ENCODE measurements at places on chromosomes 2 and 18. TPM values are rescaled to one million over a fixed set of nuclear protein-coding genes. Genes with fewer than 3 reads are reported as not detected.

GRCh38 chr2:10721396-10722251 is at the start of gene ATP6V1C2:
TSS of gene ATP6V1C2 (plus strand) at chr2:10721630. CDS start at chr2:10722850, 1,220 bp downstream.
- no peak for DNase-seq

The REEP1 gene
- total RNA-seq = 90.1 TPM

DNA sequence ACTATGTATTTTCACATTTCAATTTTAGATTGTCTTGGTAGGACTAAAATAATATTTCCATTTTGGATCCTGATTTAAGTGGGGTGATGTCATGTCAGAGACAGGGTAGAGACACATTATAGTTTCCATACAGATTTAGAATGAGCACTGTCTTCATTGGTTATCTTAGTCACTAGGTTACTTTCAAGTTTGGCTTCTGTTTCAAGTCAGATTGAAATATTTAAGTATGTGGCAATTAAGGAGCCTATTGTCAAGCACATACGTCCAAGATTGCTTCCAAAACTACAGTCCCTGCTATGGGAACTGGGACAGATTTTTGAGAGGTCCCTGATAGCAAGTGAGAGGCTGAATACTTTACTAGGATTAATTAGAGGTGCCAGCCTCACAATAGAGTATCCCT is 89.2 kb upstream of the FAM117B start:
- DNase-seq = no peak

GRCh38 chr2:222859786-222860612 is 837 bp upstream of the ACSL3 start:
- peak; percentile 55 for DNase-seq

DNA sequence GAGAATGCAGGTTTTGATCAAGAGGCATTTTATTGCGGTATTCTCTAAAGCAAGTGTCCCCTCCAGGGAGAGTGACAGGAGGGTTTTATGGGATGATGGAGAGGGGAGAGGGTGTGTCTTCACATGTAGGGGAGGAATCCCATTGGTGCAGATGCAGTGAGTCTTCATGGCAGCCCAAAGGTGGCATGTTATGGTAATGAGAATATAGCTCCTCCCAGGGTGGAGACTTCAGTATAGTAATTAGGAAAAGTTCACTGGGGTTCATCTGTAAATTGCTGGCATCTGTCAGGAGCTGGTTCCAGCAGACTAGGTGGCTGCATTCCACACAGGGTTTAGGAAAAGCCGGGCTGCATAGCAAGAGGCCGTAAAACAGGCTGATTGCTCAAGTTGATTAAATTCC is 230.7 kb upstream of the CCDC68 start:
- DNase-seq = no peak

- no peak for DNase-seq
Measured at GRCh38 chr18:77567205-77567604, 317.6 kb downstream of the GALR1 start.

- no peak for DNase-seq
Measured at GRCh38 chr2:119136093-119136492, 22.5 kb downstream of the C1QL2 start.

DNA sequence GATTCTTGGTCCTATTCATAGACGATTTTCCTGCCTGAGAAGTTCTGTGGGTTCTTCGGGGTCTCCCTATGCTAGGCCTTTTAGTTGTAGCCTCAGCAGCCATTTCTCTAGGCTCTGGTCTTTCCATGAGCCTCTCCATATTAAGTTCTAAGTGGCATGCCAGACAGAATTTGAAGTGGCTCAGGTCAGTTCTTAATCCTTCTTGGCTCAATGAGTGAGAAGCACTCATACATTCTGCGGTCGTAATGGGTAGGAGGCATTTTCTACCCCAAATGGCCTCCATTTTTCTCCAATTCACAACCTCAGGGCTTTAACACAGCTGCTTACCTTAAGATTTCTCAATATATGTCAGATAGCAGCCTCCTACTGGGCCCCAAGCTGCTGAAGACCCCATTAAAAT is 405.3 kb upstream of the GALNT5 start:
- no peak for DNase-seq

- no peak for DNase-seq
Measured at GRCh38 chr18:39200153-39200552, 1634.6 kb upstream of the CELF4 start.

The IHH gene
- total RNA-seq = not detected

DNA sequence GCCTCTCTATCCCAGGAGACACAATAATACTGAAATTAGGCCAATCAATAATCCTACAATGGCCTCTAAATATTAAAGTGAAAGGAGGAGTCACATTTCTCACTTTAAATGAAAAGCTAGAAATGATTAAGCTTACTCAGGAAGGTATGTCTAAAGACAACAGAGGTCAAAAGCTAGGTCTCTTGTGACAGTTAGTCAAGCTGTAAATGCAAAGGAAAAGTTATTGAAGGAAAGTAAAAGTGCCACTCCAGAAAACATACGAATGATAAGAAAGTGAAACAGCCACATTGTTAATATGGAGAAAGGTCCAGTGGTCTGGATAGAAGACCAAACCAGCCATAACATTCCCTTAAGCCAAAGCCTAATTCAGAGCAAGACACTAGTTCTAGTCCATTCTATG is 9.5 kb downstream of the SESTD1 start:
- no peak for DNase-seq

GRCh38 chr2:85524336-85524908 is 14.5 kb upstream of the MAT2A start:
- DNase-seq = peak; percentile 21

- DNase-seq = no peak
Measured at GRCh38 chr2:234273887-234274584, 222.8 kb downstream of the ARL4C start.

DNA sequence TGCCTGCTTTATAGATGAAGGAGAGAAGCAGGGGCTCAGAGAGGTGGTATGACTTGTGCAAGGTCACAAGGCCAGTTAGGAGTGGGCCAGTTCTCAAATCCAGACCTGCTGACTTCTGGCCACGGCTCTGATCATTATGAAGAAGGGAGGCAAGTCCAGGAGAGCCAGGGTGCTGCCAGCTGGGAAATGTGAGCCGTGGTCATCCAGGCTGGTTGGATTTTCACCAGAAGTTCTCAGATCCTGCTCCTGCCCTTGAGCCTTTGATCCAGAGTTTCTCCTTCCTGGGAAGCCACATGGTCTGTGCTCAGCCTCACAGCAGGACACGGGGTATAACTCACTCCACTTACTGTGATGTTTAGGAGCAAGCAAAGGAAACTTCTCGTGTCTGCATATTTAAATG is 239.9 kb downstream of the KLHL29 start:
- DNase-seq = no peak

DNA sequence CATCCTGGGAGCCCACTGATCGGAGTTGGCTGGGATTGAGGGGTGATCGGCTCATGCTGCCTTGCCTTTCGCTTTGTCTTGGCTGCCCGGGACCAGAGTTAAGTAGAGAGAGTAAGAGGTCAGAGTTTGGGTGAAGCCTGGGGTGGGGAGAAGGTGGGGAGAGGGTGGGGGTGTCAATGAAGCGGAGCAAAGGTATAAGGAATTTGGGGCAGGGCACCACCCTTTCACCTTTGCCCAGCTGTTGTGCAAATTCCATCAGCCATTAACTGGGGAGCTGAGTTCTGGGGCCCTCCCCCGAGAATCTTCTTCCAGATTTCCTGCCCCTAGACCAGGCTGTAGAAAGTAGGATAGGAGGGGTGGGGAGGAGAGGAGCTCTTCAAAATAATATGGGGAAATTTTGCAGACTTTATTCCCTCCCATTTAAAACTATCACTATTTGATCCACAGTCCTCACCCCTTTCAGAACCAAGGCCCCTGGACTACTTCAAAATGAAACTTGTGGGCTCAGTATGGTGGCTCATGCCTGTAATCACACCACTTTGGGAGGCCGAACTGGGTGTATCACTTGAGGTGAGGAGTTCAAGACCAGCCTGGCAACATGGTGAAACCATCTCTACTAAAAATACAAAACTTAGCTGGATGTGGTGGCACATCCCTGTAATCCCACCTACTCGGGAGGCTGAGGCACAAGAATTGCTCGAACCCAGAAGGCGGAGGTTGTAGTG is at the start of gene SLC23A3:
Gene SLC23A3, minus strand, starts transcription at position 100 of the 725 bp plus-strand sequence. Its CDS starts 45 bp downstream, at position 55.
- no peak for DNase-seq

GRCh38 chr18:77178559-77178958 is 46.0 kb upstream of the MBP start:
- DNase-seq = peak; percentile 33

The TIMM21 gene
- total RNA-seq = 29.6 TPM

- peak; percentile 64 for DNase-seq
Measured at GRCh38 chr18:26436176-26437051, 111.9 kb downstream of the KCTD1 start.

- DNase-seq = no peak
Measured at GRCh38 chr2:115650827-115651226, 1208.4 kb downstream of the DPP10 start.

DNA sequence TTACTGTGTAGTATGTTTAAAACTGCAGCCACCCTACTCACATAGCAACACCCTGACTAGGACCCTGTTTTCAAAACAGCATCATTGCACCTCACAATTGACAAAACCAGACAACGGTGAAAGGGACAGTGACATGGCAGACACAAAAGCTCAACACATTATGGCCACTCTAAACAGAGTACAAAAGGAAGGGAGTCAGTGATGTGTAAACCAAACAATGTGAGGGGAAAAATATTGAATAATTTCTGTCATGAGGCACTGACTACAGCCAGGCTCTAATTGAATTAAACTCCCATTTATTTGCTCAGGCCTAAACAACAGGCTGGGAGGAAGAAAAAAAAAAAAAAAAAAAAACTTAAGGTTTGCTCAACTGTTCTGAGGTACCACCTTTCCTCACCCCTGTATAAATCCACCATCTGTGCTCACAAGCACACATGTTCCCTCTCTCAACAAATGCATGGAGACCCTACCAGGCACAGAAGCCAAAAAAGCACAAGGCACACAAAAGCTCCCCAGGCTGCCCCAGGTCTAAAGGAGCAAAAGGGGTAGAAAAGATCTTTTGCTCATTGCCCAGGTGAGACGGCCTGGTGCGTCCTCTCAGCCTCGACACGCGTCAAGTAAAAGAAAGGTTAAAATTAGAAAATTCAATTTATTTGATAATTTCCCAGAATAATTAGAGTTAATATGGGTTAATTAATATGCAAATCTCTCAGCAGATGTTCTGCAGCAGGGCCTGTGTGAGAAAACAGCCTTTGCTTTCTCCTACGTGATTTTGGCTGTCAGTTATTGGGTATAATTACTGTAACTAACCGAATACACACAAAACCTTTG is 80.9 kb downstream of the ZEB2 start:
- no peak for DNase-seq

DNA sequence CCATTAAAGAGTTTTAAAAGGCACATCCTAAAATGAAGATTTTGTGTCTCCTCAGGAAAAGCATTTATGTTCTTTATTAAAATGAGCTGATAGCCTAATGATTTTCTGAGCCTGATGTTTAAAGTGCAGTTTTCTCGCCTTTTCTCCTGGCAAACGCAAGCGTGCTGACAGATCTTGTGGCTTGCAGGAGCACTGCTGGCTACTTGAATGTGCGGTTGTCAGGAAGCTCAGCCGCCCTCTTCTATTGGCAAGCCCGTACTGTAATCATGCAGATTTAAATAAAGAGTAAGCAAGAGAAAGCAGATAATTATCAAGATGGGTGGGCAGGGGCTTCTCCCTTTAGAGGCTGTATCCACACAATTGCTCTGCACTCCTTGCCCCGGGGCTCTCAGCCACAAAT is 139.5 kb upstream of the SPHKAP start:
- DNase-seq = no peak

The MRO gene
- not detected for total RNA-seq

DNA sequence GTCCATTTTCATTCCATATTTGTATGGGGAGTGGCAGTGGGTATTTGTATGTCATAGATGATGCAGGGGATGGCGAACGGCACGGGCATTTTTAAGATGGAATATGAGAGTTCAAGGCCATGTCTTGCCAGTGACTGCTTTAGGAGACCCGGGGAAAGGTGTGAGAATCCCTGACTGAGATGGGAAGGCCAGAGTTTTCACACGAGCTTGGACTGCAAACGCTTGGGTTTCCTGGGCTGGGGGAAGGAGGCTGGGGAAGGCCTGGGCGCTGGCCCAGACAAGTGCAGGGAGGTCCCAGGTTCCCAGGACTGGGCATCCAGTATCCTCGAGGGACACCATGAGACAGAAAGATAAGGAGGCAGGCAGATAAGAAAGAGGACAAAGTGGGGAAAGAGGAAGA is 35.2 kb downstream of the CNGA3 start:
- DNase-seq = no peak

DNA sequence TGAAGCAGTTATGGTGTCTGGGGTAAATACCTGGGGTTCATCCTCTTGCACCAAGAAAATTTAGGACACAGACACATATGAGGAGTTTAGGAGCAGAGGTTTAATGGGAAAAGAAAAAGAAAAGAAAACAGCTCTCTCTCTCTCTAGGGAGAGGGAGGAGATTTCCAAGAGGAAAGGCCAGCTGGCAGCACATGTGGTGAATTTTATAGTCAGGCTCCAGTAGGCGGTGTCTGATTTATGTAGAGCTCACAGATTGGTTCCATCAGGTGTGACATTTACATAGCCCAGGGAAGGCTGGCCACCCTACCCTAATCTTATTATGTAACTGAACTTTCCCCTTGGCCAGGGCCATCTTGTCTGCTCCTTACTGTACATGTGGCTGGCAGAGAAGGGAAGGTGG is 297.5 kb upstream of the RGPD4 start:
- DNase-seq = peak; percentile 49

- DNase-seq = no peak
Measured at GRCh38 chr2:227198866-227199265, 34.4 kb downstream of the COL4A3 start.

- peak; percentile 44 for DNase-seq
Measured at GRCh38 chr18:42053188-42053781, 98.3 kb downstream of the PIK3C3 start.

DNA sequence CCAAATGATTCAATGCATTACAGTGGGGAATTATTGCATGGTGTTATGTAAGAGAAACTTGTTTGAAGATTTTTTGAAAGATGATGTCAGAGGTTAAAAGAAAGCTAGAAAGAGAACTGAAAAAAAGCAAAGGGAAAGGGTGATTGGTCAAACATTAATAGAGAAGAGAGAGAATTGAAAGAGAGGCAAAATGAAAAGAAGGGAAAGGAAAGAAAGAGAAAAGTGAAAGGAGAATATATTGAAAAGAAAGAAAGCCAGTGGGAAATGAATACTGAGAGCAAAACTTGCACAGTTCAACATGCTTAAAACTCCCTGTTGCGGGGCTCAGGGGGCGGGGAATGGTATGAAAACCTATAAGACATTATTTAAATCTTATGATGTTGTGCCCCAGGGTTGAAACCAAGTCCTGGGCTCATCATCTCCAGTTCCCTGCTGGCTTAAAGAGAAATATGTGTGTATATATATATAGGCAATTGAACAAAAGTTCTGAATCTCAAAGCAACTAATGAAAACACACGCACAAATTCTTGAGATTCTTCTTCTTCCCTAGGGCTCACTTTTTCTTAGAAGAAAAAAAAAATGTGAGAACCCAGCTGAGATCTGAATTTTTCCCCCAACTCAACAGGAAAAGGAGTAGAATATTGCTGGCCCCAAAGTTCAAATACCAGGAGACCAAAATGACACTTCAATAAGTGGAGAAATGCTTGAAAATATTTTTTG is 2045.9 kb upstream of the CELF4 start:
- DNase-seq = no peak

DNA sequence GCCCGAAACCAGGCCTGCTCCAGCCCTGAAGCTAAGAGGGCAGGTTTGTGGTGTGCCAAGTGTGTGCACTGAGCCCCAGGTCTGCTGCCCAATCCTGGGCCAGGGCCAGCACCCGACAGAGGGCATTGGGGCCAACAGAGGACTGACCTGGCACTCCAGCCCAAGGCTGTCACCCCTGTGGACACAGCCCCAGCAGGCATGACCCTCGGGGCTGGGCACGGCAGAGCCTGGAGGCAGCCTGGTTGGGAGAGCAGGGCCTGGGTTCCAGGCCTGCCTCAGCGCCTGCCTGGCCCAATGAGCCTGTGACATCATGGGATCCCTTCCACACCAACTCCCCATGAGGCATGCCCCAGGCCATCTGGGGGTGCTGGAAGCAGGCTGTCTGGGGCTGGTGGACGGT is 10.8 kb upstream of the SNED1 start:
- DNase-seq = no peak
